Glomerular endothelial cell (primary cell): ENCODE measurements at places on chromosomes 2 and 18. TPM values are rescaled to one million over a fixed set of nuclear protein-coding genes. Genes with fewer than 3 reads are reported as not detected.

GRCh38 chr2:163428187-163428586 is 307.6 kb downstream of the FIGN start:
- no peak for DNase-seq

DNA sequence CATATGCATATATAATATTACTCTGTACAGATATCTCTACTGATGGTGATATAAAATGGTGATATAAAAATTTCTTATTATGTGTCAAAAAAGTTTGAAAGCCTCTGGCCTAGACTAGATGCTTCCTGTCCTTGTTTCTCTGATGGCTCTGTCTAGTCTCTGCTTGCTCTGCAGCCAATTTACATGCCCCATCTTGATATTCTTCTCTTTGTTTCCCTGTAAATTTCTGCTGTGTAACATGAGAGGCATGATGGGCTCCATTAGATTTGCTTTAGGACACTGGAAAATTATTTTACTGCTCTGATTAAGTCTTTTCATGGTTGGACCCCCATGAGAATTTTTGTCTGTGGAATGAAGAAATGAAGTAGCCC is 24.3 kb downstream of the BABAM2 start:
- no peak for DNase-seq

DNA sequence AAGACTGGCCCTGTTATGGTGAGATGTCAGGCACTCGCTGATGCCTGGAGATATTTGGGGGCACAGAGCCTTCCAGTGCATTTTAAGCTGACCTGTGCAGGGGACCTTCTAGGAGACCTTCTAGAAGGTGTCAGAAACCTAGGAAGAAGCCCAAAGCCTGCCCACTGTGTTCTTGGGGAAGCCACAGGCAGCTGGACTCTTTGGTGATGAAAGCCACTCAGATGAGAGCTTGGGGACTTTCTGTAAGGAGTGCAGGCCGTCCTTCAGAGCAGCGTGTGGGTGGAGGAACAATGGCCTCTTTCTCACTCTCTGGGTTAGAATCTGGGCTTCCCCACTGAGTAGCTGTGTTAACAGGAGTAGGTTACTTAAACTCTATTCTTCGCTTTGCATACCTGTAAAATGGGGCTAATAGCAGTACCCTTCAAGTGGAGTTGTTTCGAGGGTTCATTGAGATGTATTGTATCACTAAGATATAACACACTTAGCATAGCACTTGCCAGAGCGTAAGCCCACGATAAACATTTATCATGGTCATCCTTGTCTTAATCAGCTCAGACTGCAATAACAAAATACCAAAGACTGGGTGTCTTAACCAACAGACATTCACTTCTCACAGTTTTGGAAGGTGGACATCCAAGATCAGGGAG is 322.3 kb upstream of the EPAS1 start:
- DNase-seq = no peak

DNA sequence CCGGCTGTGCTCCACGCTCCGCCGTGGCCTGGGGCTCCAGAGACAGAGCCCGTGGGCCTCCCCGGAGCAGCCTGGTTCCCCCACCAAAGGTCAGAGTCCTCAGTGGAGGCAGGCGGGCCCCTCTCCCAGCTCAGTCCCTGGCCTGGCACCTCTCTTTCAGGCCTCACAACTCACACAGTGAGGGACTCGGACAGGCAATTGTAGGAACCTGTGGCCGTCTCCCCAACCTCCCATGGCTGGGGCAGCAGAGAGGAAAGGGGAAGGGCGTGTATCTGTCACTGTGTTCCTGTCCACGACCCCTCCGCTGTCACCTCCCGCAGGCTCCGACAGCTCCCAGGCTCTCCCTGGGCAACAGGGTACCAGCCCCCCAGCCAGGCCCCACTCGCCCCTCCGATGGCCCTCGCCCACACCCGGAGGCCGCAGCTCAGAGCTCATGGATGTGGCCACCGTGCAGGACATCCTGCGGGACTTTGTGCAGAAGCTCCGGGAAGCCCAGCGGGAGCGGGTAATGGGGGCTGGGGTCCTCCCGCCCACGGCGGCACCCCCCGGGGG is 32.4 kb upstream of the SNED1 start:
- no peak for DNase-seq

GRCh38 chr18:47995654-47996053 is 65.2 kb upstream of the SMAD2 start:
- no peak for DNase-seq

GRCh38 chr18:40707797-40708196 is 1247.2 kb upstream of the PIK3C3 start:
- DNase-seq = no peak

DHRS9 gene
- 3.0 TPM in 1 of 2 replicates, not detected in the other for total RNA-seq

- no peak for DNase-seq
Measured at GRCh38 chr18:79374408-79375171, 21.1 kb upstream of the NFATC1 start.

DNA sequence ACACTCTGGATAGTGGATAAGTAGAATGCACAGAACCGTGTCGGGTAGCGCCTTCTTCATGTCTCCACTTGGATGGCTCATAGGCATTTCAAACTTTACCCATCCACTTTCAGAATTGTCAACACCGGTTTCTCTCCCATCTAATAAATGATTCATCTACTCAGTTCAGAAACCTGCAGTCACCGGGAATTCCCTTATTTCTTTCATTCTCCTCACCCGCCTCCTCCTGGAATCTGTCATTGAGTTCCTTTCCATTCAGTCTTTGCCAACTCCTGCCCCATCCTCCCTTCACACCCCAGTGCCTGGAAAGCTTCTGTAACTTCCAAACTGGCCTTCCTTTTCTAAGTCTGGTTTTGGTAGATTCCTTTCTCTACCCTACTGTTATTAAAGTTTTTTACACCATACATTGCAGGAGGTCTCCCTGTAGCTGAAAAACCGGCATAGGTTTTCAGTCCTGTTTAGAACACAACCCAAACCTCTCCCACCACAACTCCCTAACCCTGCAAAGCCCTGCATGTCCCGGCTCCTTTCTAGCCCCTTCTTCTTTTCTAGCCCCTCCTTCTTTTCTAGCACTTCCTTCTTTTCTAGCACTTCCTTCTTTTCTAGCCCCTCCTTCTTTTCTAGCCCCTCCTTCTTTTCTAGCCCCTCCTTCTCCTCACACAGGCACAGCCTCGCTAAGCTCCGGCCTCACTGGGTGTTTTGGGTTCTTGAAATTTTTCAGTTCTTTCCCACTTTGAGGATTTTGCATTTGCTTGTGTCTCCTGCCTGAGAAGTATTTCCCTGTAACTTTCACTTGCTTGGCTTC is 133.9 kb upstream of the KLHL14 start:
- no peak for DNase-seq

DNA sequence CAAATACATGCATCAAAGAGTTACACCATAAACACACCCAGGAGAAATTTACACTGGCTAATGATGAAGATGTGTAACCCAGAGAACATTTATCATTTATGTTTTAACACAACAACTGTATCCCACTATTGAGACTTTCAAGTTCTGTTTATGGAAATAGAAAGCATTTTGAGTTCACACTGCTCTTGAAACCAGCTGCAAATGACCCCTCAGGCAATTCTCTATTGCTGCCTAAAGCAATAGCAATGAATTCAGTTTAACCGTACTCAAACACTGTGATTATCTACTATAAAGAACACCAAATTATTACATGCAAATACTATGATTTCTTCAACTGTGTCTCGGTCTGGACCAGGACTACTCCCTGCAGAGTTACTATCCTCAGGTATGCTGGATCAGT is 452.7 kb upstream of the NRXN1 start:
- no peak for DNase-seq

ACMSD gene
- not detected in 2 replicates for total RNA-seq

- no peak for DNase-seq
Measured at GRCh38 chr2:101509499-101510284, 34.8 kb upstream of the RFX8 start.

DNA sequence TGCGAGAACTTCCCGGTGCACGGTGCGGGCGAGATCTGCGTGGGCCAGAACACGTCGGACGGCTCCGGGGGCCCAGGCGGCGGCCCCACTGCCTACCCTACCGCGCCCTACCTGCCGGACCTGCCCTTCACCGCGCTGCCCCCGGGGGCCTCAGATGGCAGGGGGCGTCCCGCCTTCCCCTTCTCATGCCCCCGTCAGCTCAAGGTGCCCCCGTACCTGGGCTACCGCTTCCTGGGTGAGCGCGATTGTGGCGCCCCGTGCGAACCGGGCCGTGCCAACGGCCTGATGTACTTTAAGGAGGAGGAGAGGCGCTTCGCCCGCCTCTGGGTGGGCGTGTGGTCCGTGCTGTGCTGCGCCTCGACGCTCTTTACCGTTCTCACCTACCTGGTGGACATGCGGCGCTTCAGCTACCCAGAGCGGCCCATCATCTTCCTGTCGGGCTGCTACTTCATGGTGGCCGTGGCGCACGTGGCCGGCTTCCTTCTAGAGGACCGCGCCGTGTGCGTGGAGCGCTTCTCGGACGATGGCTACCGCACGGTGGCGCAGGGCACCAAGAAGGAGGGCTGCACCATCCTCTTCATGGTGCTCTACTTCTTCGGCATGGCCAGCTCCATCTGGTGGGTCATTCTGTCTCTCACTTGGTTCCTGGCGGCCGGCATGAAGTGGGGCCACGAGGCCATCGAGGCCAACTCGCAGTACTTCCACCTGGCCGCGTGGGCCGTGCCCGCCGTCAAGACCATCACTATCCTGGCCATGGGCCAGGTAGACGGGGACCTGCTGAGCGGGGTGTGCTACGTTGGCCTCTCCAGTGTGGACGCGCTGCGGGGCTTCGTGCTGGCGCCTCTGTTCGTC is 1.7 kb downstream of the FZD7 start:
- DNase-seq = no peak

DNA sequence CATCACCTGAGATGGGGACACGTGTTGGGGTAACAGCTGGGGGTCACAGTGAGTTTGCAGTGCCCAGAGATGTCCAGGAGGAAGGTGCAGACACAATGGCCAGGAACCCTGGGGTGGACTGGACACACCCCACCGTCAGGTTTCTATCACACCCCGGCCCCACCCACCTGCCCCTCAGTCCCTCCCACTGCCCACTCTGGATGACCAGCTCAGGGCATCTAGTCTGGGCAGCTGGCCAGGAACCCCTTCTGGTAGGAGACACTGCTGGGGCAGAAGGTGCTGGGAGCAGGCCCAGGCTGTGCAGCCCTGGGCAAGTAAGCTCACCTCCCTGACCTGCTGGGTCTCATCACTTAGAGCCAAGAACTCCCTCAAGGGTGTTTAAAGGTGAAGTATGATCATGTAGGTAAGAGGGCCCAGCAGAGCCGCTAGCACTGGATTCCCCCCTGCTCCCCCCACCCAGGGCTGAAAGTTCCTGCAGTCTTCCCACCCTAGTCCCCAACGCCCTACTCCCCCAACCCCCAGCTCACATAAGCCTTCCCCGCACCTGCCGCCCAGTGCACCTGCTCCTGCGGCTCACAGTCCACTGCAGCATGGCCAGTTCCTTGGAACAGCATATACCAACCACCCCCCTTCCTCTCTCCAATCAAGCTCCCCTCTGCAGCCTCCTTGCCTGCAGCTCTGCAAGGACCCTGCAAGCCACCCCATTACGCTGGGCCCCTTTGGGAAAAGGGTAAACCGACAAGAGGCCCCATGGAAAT is 17.3 kb downstream of the BIN1 start:
- no peak for DNase-seq

DNA sequence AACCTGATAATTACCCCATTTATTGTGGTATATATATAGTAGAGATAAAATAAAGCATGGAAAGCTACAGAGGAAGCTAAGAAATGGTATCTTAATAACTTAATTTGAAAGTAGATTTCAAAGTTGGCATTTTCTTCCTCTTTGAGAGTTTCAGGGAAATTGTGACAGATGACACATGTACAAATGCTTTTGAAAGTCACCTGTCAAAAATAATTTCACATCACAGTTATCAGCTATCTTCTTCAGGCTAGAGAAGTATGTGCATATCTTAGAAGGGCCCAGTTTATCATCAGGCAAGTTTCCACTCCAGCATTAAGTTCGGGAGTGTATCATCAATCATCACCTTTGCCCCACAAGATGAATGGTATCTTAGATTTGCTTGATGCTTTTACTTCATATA is 457.9 kb downstream of the LRRTM4 start:
- DNase-seq = no peak

DUSP19 gene
- total RNA-seq = 1.4 and 4.3 TPM in 2 replicates

DNA sequence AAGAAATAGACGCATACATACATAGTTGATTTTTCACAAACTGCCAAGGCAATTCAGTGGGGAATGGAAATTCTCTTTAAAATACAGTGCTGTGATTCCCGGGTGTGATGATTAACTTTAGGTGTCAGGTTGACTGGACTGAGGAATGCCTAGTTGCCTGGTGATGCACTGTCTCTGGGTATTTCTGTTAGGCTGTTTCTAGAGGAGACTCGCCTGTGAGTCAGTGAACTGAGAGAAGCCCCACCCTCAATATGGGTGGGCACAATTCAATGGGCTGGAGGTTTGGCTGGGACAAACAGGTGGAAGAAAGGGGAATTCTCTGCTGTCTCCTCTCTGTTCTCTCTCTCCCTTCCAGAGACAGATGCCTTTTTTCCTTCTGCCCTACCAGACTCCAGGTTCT is 187.6 kb downstream of the ARHGAP28 start:
- DNase-seq = no peak

DNA sequence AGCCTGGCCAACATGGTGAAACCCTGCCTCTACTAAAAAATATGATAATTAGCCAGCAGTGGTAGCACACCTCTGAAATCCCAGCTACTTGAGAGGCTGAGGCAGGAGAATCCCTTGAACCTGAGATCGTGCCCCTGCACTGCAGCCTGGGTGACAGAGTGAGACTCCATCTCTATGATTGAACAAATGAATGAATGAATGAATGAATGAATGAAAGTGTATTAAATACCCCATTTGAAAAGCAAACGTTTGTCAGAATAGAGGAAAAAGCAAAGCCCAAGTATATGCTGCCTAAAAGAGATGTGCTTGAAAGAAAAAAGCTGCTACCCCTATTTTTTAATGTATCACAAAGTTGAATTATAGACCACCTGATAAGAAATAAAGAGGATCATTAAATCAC is 89.1 kb upstream of the TTC27 start:
- no peak for DNase-seq

DNA sequence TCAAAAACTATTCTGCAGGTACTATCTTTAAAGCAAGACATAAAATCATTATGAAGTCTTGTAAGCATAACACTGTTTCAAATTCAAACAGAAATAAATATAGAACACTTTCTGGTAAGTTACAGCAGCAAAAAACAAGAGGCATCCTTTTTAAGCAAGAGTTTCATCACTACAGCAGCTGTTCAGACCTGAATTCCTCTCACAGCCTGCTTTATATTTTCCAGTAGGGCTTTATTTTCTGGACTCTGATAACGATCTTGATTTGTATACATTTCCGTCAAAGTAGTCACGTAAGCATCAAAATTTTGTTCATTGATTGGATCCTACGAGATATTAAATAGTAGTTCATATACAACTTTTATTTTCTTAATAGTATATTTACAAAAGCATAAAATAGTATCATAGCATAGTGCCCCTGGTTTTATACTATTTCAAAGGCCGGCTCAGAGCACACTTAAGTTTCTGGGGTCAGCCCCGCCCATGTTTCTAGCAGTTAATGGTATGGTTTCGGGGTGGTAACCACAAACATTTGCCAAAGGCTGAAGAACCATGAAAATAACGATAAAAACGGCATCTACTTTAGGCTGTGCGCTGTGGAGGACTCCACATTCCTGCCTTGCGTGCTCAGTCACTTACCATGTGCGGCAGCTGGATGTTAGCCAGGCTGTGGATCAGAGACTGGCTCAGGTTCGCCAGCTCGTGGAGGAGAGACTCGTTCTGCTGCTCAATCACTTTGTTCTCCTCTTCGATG is 47.5 kb upstream of the PXDN start:
- DNase-seq = no peak
